Stimulated activated CD4-positive, alpha-beta T cell treated with anti-CD3 and anti-CD28 coated beads, Interleukin-1b, Interleukin-23, amount 100 ng/mL, for 24 hours (primary cell): ENCODE measurements at places on chromosomes 1 and 21.

DNA sequence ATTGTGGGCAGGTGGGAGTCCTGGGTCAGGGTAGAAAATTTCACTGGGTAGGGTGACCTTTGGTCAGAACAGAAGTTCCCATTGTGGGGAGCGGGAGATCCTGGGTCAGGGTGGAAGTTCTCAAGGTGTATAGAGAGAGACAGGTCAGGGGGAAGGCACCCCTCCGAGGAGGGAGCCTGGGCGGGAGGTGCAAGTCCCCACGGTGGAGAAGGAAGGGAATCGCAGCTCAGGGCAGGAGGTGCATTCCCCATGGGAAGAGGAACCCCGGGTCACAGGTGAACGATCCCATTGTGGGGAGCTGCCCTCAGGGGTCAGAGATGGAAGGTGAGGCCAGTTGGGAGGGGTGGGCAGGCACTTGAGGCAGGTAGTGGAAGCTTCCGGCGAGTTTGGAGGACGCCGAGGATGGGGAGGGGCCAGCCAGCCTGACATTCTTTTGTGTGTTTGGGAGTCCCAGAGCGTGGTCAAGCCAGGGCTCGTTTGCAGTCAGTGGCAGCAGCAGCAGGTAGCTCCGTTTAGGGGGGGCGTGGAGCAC, 637 bp downstream of the LYPLA2 start:
- DNase-seq: no peak

- no peak for DNase-seq
Measured at GRCh38 chr1:158022554-158023312, 29.3 kb downstream of the KIRREL1 start.

DNA sequence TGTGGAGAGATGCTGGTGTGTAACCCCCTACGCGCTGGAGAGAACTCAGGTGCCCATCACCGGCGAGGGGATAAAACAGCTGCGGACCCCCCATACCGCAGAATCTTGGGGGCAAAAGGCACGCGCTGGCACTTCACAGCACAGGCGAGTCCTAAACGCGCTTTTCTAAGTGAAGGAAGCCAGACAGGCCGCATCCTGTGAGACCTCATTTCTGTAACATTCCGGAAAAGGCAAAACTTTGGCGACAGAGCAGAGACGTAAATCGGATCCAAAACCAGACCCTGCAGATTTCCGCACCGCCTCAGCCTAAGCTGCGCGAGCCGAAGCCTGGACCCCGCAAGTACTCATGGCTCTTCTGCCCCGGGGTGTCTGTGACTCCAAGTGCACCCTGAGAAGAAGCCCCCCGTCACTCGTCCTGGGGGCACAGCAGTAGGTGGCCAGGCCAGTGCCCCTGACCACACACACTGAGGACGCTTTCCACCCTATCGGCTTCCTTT, 60.9 kb downstream of the SLX9 start:
- DNase-seq: no peak

GRCh38 chr1:206705726-206706297, 21.1 kb downstream of the MAPKAPK2 start:
- DNase-seq: no peak

- DNase-seq: no peak
Measured at GRCh38 chr1:91273875-91274274, 130.8 kb downstream of the HFM1 start.

- DNase-seq: no peak
Measured at GRCh38 chr1:12386130-12386529, 156.3 kb downstream of the VPS13D start.

DNA sequence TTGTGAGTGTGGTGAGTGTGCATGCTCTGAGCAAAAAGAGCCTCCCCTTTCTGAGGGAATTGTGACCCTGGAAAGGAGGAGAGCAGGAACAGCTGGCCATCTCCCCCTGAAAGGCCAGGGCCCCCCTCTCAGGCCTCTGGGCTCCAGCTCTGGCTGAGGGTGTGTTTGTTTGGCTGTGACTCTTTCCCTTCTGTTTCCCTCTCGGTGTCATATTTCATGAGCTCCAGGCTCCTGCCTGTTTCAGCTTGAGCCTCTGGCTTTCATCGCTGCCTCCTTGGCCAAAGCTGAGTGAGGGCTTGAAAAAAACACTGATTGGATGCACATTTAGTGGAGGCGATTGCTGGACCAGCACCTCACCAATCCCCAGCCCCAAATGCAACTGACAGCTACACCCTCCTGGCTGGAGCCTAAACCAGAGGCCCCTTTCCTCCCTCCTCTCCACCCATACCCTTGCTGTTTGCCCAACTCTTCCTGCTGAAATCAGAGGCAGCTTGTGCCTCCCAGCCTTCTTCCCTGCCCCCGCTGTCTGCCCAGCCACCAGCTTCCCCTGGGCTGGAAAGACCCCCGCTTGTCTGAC, 64.1 kb downstream of the DDR2 start:
- no peak for DNase-seq

DNA sequence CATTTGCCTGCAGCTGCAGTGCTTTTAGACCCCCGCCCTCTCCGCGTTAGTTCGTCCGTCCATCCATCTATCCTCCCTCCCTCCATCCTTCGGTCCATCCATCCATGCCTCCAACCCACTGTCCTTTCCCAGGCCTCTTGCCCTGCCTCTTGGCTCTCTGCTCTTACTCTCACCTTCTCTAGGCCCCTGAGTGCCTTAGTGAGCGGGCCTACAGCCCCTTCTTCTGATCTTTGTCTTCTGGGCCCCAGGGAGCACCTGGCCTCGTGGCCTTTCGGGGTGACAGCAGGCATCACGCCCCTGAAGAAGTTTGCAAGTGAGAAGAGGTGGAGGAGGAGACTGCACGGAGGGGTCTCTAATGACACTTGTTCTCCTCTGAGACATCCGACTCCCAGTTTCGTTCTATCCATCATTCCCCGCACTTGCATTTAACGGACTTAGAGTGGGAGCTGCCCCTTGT, 842 bp downstream of the ATXN7L2 start:
- no peak for DNase-seq

DNA sequence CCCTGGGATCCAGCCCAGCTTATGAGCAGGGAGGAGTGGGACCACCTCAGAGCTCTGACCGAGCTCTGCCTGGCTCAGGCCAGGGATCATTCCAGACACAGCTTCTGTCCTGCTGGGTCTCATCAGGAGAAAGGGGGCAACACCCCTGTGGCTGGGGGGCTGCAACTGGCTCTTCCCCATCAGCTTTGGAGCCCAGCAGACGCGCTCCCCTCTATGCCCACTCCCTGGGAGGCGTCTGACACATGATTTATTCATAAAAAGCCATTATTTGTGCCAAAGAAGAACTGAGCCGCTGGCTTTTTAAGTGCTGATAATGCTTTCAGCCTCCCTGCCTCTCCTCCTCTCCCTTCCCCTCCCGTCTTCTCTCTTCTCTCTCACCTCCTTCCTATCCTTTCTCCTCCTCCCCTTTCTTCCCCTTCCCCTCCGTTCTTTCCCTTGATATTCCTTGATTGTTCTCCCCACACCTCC, 25.0 kb downstream of the FOXO6 start:
- DNase-seq: no peak

DNA sequence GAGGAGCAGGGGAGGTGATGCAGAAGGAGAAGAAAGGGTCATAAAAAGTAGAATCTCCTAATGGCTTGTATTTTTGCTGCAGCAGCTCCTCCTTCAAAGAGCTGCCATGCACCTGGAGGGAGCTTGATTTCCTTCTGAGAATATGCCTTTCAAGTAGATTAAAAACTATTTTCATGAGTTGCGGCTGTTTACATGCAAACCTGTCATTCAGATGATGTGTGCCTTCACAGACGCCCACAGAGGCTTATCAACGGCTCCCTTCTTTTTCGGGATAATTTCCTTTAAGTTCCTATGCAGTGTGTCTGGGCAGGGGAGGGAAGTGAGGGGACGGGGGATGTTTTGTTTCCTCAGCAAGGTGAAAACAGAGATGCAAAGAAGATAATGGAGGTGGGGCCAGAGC, 38.8 kb downstream of the TNR start:
- no peak for DNase-seq

DNA sequence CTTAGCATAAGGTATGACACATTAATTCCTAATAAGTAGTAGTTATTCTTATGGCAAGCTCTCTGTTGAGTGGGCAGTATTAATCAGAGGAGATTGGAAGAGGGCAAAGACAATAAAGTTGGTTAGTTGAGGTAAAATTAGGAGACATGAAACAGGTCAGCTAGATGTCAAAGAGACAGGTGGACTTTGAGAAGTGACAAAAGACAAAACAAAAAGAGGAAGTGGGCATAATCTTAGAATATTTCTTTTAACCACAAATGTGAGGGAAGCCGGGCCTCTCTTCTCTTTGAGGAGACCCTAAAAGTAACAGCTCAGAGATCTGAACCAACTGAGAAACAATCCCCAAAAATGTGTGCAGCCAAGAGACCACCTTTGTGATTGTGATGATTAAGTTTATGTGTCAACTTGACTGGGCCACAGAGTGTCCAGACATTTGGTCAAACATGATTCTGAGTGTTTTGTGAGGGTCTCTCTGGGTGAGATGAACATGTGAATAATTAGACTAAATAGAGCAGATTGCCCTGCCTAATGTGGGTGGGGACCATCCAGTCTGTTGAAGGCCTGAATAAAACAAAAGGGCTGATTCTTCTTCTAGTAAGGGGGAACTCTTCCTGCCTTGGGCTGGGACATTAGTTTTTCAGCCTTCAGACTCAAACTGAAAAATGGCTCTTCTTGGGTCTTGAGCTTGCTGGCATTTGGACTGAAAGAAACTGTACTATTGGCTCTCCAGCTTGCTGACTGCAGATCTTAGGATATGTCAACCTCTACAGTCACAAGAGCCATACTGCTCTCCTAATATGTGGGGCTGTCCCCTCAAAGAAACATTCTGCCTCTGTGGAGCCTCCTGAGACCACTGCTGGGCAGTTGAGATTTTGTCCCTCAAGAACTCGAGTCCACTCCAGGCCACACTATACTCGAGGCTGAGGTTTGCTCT, 40.0 kb downstream of the FCRL5 start:
- DNase-seq: no peak

DNA sequence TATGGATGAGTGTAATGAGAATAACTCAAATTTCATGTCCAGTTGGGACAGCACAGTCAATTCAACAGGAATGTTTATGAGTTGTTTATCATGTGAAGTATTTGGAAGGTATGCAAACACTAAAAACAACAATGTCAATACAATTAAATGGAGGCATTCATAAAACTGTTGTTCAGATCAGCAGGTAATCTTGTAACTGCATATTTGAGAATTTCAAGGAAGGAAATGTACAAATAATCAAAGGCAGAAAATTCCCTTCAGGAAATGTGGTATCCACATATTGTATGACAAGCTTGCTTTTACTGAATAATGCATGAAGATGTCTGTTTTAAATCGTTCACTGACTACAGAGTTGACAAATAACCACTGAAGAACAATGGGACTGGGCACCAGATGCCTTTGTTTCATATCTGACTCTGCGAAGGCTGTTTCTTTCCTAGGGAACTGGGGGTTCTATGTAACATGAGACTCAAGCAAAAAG, 198.3 kb downstream of the LTN1 start:
- no peak for DNase-seq

DNA sequence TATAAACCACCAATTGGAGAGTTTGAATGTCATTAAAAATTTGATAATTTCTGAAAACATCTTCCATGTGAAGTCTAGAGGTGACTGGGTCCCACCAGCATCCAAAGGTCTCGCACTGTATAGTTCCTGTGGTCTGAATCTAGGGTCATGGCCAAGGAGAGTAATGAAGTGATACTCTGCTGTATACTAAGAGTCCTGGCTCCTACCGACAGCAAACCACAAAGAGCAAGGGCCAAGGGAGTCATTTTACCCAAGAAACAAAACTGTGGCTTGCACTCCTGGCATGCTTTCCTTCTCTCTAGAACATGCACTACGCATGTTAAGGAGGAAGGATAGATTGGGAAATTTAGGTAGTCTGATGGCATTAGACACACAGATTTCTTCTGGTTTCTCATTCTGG, 115.6 kb downstream of the BRINP2 start:
- no peak for DNase-seq

- no peak for DNase-seq
Measured at GRCh38 chr1:115365738-115366137, 27.7 kb upstream of the NGF start.

DNA sequence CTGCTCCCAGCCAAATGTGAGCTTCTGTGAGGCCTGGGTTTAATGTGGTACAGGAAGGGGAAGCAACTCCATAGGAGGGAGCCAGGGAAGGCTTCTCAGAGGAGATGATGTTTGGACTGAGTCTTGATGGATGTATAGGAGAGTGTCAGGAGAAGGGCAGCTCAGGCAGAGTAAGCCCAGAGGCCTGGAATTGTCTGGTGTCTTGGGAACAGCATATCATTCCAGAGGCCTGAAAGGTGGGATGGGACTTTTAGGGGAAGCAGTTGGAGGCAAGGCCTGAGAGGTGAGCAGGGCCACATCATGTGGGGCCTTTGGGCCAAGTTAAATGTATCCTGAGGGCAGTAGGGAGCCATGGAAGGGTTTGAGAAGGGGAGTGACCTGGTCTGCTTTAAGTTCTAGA, 148.6 kb upstream of the WNT4 start:
- no peak for DNase-seq

DNA sequence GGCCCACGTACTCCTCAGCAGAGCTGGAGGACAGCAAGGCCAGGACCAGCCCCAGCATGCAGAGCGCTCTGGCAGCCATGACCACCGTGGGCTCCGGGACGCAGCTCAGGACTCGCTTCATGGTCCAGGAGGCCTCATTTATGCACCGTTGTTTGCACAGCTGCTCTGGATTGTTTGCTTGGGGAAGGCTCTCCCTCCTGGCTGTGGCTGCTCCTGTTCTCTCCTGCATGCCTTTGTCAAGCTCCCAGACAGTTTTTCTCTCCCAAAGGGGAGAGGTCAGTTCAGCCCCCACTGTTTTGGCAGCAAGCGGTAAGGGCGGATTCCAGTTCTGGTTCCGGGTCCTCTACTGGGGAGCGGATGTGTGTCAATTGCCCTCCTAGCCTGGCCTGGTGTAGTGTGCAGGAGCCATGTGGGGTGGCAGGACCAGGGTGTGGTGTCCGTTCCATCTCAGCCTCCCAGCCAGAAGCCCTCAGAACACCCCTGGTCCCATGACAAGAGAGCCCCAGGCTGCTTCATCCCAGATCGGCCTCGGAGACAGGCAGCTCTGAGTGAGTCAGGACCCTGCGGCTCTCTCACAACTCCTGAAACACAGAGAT, at the start of gene TFF3:
TFF3 (minus strand) TSS at position 114 of the 596 bp plus-strand sequence; CDS start at position 79, 35 bp downstream.
- no peak for DNase-seq

GRCh38 chr1:24888971-24889676, 41.0 kb downstream of the RUNX3 start:
- DNase-seq: no peak

GRCh38 chr1:167136191-167136614, 42.3 kb downstream of the STYXL2 start:
- no peak for DNase-seq

GRCh38 chr21:42674351-42674940, 21.0 kb downstream of the PDE9A start:
- DNase-seq: no peak

DNA sequence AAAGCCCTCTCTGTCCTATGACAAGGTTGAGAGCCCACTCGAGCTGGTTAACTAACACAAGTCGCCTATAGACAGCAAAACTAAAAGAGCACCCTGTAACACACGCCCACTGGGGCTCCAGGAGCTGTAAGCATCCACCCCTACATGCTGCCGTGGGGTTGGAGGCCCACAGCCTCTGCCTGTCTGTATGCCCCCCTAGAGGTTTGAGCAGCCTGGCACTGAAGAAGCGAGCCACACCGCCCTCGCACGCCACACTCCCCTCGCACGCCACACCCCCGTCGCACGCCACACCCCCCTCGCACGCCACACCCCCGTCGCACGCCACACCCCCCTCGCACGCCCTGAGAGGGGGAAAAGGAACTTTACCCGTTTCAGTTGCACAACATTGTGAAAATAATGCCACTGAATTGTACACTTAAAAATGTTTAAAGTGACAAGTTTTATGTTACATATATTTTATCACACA, 13.2 kb upstream of the HMGCL start:
- peak; percentile 64 for DNase-seq

GRCh38 chr1:20250340-20250989, 40.2 kb upstream of the VWA5B1 start:
- no peak for DNase-seq

- DNase-seq: no peak
Measured at GRCh38 chr1:42348498-42348897, 13.5 kb upstream of the FOXJ3 start.
